ENCODE measurements at places on chromosomes 6 and 20.

GRCh38 chr6:77290798-77291197, 172.5 kb downstream of the HTR1B start:
- DNase-seq = no peak

DNA sequence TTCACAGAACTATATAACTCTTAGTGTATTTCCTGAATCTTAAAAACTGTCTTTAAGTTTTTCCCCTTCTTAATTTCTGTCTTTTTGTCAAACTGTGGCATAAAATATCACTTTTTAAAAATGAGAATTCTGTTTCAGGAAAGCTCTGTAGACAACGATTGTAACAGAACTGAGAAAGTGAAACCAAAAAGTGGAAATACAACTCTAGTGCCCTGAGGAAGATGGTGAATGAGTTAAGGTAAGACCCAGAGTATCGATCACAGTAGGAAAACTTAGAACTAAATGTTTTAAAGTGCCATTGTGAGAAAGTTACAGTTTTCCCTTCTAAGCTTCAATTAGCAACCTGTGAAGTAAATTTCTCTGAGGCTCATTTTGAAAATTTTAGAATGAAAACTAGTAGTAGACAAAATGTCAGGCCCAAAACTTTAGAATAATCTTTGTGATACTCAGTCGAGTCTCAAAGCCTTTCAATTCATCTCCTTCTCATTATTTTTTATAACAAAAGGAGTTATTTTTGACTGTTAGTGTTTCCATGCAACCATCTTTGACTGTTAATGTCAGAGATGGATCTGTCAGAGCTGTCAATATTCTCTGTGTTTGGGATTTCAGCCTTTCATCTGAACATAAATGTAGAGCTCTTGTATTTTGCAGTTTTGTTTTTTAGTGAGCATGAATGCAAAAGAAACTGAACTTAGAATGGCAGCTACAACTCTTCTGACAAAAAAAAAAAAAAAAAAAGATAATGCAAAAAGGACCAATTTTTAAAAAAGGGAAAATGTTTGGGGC, 19.0 kb upstream of the TRDN start:
- no peak for DNase-seq

GRCh38 chr6:151679081-151679480, 128.4 kb upstream of the ESR1 start:
- DNase-seq = no peak

DNA sequence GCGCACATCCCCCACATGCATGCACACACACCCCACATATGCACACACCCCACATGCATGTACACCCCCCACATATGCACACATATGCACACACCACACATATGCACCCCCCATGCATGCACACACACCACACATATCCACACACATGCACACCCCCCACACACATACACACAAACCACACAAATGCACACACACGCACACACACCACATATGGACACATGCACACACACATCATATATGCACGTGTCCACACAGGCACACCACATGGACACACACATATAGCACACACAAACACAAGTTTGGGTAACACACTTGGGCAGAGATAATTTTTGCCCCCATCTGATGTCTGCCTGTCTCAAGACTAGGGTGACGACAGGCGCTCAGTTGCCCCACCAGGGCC, 8.3 kb downstream of the BHLHE23 start:
- DNase-seq = no peak

- DNase-seq = no peak
Measured at GRCh38 chr6:107712665-107713551, 111.2 kb downstream of the SCML4 start.

- no peak for DNase-seq
Measured at GRCh38 chr6:119830069-119830468, 480.5 kb upstream of the MAN1A1 start.
